ENCODE measurements at places on chromosomes 7 and 10. TPM values are rescaled to one million over a fixed set of nuclear protein-coding genes. Genes with fewer than 3 reads are reported as not detected.
A peak's percentile ranks its signal among the peaks of the same experiment; 100 is the strongest.

The GALNT17 gene
- total RNA-seq, result 90.1 TPM

DNA sequence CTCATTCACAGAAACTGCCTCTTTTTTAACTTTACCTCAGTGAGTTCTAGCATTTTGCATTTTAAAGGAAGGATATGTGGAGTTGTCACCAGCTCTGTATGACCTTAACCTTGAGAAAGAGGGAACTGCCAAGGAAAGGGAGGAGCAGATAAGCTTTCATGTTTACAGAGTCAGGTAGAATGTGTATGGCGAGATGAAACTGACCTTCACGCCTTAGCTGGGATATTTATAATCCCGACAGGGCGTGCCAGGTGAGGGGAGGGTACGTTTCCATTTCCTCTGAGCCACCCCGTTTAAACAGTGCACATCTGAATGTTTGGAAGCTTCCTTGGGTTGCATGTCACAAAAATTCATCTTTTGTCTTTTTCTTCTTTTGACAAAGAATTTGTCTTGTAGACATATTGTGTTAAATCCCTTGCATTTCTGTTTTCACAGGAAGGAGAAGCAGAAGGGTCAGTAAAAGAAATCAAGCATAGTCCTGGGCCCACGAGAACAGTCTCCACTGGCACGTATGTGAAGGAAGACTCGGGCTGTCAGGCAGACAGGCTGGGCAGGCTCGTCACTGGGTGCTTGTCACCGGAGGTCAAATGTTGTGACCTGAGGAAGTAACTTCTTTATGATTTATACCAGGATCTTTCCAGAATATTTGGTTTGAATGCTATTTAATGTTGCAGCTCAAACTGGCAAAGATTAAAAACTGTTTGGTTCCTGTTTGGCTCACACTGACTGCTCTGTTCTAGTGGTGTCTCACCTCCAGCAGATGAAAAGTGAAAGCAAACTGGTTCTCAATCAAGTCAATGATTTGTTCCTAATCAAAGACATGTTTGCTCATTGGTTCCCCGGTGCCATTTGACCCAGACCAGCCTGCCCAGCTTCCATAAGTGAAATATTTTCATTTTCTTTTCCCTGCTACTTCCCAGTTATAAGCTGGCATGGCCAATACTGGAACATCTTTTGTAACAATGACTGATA lies 16.2 kb downstream of the OPTN start:
- H3K4me3 ChIP-seq, result no peak overlapping the region
- H3K36me3 ChIP-seq, result no peaks in the 10 kb centered on the region
- peaks cover 4% of the 10 kb centered on the region for H3K4me1 ChIP-seq
- H3K27me3 ChIP-seq, result no peaks in the 10 kb centered on the region
- peak overlapping the region; percentile 12 for H3K27ac ChIP-seq
- no peak for DNase-seq

The ABCB4 gene
- 0.95 TPM for total RNA-seq

DNA sequence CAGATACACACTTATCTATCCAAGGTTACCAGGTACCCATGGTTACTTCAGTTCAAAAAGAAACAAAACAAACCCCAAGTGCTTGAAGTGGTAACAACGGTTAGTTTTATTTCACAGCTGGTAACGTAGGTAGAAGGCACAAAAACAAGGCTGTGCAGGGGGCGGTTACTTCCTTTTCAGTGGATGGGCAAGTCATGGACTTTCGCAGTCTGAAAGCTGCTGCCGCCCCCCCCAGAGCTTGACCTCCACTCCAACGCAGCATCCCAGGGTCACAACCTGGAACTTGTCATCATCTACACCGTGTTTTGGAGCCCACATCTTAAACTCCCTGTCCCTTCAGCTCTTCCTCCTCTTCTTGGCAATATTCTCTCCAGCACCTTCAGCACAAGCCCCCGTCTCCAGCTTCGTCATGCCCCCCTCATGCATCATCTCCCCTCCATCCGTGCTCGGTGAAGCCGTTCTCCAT lies 181.2 kb upstream of the ITGB1 start:
- no peak for DNase-seq
- no peak overlapping the region for H3K27ac ChIP-seq
- H3K4me1 ChIP-seq, result peaks cover 7% of the 10 kb centered on the region
- no peak overlapping the region for H3K4me3 ChIP-seq

- H3K36me3 ChIP-seq, result no peaks in the 10 kb centered on the region
- H3K27ac ChIP-seq, result no peak overlapping the region
- no peak for DNase-seq
- no peak overlapping the region for H3K4me3 ChIP-seq
- H3K4me1 ChIP-seq, result peaks cover 4% of the 10 kb centered on the region
Measured at GRCh38 chr10:14456218-14456869, 125.6 kb upstream of the FRMD4A start.

The ZNF503 gene
- 58.4 TPM for total RNA-seq

GRCh38 chr7:107609811-107610261 lies 29.8 kb downstream of the BCAP29 start:
- H3K4me3 ChIP-seq, result no peak overlapping the region
- H3K27me3 ChIP-seq, result no peaks in the 10 kb centered on the region
- no peaks in the 10 kb centered on the region for H3K4me1 ChIP-seq
- DNase-seq, result no peak
- H3K36me3 ChIP-seq, result no peaks in the 10 kb centered on the region

DNA sequence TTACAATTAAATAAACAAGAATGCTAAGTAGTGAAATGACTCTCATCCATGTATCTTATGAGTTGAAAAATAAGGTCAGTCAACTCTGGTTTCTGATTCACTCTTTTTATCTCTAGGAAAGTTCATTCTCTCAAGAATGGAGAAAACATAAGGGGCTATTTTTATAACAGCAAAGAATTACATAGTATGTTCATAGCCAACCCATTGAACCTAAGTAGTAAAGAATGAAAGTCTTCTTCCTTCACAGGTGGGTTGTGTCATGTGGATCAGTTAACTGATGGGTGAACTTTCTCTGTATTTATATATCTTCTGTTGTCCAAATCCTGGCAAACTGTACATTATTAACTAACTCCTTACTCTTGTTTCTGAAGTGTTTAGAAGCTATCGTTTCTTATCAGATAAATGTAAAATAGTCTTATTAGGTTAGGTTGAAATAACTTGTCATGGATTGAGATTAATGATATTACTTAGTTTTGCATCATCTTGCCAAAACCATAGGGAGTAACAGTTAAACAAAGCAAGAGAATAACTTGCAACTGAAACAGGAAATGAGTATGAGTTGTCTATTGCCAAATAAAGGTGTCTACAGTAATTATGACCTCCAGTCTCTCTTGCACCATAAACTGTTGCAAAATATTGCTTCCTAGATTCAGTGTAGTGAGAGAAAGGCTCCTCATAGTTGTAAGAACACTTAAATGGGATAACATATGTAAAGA lies 86.8 kb downstream of the ANKRD7 start:
- H3K4me3 ChIP-seq, result no peak overlapping the region
- DNase-seq, result no peak
- H3K36me3 ChIP-seq, result no peaks in the 10 kb centered on the region
- no peak overlapping the region for H3K27ac ChIP-seq

The FAM131B gene
- total RNA-seq, result 0.99 TPM

The CCDC3 gene
- total RNA-seq, result 173 TPM

DNA sequence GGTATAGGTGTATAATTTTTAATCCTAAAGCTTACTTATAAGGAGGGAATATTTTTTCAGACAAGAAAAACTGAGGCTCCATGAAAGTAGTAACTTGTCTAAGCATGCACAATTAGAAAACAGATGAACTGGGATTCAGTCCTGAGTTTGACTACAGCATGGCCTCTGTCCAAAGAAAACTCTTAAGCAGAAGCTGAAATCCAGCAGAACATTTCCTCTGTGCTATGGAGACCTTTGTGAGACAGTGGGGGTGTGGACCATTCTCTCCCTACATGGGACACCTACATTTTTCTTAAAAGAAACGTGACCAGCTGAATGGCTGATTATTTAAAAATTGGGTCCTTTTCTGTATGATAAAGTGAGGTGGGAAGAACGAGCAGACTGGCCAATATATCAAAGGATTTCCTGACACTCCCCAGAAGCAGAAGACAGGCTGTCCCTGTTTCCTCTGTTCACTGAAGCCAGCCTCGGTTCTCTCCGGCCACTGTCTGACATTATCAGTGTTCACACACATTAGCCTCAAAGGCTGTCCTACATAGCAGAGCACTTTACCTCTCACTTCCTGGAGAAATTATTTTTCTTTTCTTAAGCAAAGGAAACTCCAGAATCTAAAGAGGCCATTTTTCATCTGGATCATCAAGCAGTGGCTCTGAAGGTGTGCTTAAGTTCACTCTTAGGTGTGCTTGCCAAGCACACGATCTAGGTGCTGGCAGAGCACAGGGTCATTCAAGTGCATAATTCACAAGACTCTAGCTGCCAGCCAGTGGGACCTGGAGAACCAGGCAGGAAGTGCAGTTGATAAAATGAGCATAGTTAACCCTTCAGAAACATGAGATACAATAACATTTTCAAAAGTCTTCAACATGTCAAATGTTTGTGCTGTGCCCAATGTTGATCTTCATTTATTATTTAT lies 40.4 kb upstream of the KIAA1217 start:
- no peaks in the 10 kb centered on the region for H3K36me3 ChIP-seq
- H3K4me3 ChIP-seq, result no peak overlapping the region
- H3K4me1 ChIP-seq, result no peaks in the 10 kb centered on the region
- no peak for DNase-seq
- H3K27me3 ChIP-seq, result no peaks in the 10 kb centered on the region
- H3K27ac ChIP-seq, result no peak overlapping the region

DNA sequence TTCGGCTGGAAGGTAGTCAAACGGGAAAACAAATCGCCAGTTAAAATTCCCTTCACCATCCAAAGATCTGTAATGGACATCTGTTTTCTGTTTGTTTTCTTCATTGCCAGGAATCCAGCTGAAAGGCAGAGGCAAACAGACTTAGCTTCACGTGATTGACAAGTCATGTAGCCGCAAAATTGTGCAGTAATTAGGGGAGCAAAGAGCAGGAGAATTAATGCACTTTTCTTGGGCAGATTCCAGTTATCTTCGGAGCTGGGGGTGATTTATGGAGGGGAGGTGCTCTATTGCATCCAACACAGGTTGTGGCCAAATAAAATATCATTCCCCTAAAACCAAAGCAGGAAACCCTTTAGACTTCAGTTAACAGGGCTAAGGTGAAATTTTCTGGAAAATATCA lies 162.2 kb downstream of the MYOF start:
- no peaks in the 10 kb centered on the region for H3K4me1 ChIP-seq
- H3K4me3 ChIP-seq, result no peak overlapping the region
- H3K27me3 ChIP-seq, result no peaks in the 10 kb centered on the region

The KLHDC10 gene
- total RNA-seq, result 14.1 TPM

DNA sequence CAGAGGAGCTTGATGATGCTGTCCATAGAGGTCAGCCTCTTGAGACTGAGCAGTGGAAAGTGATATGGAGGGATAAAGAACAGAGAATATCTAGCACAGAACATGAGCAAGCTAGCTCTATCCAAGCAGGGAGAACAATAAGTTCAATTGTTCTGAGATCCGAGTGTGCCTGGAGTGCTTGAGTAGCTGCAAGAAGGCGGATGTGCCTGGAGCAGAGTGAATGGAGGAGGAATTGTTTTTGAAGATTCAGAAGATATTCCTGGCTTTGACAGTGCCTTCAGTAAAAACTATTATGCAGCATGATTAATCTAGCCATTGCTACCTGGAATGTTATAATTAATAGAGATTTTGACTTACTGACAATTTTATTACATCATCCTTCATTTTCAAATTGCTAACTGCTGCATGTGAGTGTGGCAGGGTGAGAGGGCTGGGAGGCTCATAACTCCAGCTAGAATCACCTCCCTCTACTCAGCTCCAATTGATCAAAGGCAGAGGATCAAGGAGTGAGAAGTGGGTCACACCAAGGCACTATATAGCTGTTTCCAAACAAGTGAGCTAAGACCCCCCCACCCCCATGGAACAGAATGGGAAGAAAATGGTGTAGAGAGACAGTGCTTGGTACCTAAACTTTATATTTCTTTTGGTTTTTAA lies 302.8 kb downstream of the ADRA2A start:
- H3K4me1 ChIP-seq, result no peaks in the 10 kb centered on the region
- no peak overlapping the region for H3K4me3 ChIP-seq
- no peaks in the 10 kb centered on the region for H3K36me3 ChIP-seq
- no peak overlapping the region for H3K27ac ChIP-seq
- no peaks in the 10 kb centered on the region for H3K27me3 ChIP-seq
- DNase-seq, result no peak

- H3K27me3 ChIP-seq, result no peaks in the 10 kb centered on the region
- no peak overlapping the region for H3K27ac ChIP-seq
- peaks cover 8% of the 10 kb centered on the region for H3K4me1 ChIP-seq
- H3K36me3 ChIP-seq, result no peaks in the 10 kb centered on the region
- no peak overlapping the region for H3K4me3 ChIP-seq
Measured at GRCh38 chr10:17092216-17092944, 37.2 kb downstream of the CUBN start.

DNA sequence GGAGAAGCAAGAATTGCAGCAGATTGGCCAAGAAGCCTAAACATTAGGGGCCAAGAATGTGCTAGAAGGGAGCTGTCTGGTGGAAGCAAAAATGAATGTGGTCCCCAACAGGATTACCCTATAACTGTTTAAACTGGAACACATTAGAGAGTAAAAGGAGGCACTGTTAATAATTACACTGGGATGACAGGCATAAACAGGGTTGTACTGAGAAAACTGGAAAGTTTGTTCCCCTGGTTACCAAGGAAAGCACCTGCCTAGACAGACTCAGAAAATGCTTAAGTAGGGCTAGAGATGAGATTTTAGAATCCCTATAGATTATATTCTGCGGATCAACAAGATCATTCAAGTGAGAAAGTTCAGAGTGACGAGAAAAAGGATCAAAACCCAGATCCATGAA lies 100.8 kb downstream of the CTTNBP2 start:
- no peaks in the 10 kb centered on the region for H3K27me3 ChIP-seq
- no peaks in the 10 kb centered on the region for H3K4me1 ChIP-seq
- H3K36me3 ChIP-seq, result no peaks in the 10 kb centered on the region
- no peak for DNase-seq
- H3K27ac ChIP-seq, result no peak overlapping the region
